Caco-2 (cell line): ENCODE measurements at places on chromosomes 13 and 19. TPM values are rescaled to one million over a fixed set of nuclear protein-coding genes. Genes with fewer than 3 reads are reported as not detected.

DNA sequence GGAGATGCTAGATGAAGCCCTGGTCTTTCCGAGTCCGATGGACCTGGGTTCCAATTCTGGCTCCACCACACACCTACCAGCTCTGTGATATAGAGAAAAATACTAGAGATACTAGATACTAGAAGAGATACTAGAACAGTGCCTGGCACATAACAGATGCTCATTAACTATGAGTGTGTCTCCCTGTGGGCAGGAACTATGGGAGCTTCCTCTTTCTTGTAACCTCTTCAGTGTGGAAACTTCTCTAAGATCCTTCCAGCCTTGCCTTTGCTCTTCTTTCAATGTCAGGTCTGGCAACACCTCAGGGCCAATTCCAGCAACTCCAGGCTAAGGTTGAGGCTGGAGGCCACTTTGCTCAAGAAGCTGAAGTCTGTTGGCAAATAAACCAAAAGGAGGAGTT is 143.9 kb downstream of the KATNAL1 start:
- H3K27me3 ChIP-seq = no peaks in the 10 kb centered on the region
- no peak overlapping the region for H3K27ac ChIP-seq
- H3K4me1 ChIP-seq = no peaks in the 10 kb centered on the region
- no peak for DNase-seq

Gene LILRB1
- not detected in 2 replicates for total RNA-seq

Gene EFNB2
- total RNA-seq = 68.0 and 80.4 TPM in 2 replicates

Gene KANK3
- 1.1 TPM in 2 replicates for total RNA-seq

Gene CRX
- total RNA-seq = not detected in 2 replicates

GRCh38 chr19:13127811-13128575 is 9.9 kb downstream of the NACC1 start:
- no peaks in the 10 kb centered on the region for H3K4me1 ChIP-seq
- H3K27me3 ChIP-seq = no peaks in the 10 kb centered on the region
- H3K27ac ChIP-seq = no peak overlapping the region
- H3K4me3 ChIP-seq = no peak overlapping the region

Gene ZNF844
- total RNA-seq = 0.72 and 1.0 TPM in 2 replicates
